ENCODE measurements at places on chromosomes 3 and 15. TPM values are rescaled to one million over a fixed set of nuclear protein-coding genes. Genes with fewer than 3 reads are reported as not detected.
A peak's percentile ranks its signal among the peaks of the same experiment; 100 is the strongest.

DNA sequence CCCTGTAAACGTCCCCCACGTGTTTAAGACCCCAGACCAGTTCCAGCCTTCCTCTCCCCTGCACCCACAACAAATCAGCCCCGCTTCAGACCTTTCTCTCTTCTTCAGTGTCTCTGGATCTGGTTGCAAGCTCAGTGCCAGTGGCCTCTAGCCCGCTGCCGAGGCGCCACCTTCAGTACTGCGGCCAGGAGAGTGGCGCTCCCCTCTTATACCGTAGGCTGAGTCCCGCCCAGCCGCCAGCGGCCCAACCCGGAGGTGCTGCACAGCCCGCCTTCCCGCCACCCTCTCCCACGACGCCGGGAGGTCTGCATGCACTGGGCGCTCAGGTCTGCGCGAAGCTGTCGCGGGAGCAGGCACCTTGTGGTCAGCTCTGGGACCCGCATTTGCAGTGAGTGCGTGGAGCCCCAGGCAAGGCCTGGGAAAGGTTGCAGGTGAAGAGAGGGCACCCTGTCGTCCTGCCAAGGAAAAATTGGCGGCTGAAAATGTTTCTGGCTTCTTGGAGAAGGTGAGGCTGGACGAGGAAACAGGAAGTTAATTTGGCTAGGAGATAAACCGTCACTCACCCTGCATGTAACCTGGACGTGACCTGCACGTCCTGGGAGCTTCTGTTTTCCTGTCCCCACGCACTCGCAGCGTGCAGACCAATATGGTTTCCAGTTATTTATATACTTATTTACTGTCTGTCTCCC, at the start of gene C2CD4B:
TSS of gene C2CD4B (minus strand) at position 182 of the 689 bp plus-strand sequence. CDS start 301 bp downstream, outside the sequence.
- DNase-seq, result no peak

GRCh38 chr15:87816016-87816415, 440.5 kb downstream of the NTRK3 start:
- no peak for DNase-seq

Gene CDCP1
- 3.7 TPM for total RNA-seq

GRCh38 chr3:102887431-102887830, 452.6 kb downstream of the ZPLD1 start:
- DNase-seq, result no peak

- DNase-seq, result no peak
Observed at GRCh38 chr3:5726621-5727020, 539.1 kb downstream of the EDEM1 start.

DNA sequence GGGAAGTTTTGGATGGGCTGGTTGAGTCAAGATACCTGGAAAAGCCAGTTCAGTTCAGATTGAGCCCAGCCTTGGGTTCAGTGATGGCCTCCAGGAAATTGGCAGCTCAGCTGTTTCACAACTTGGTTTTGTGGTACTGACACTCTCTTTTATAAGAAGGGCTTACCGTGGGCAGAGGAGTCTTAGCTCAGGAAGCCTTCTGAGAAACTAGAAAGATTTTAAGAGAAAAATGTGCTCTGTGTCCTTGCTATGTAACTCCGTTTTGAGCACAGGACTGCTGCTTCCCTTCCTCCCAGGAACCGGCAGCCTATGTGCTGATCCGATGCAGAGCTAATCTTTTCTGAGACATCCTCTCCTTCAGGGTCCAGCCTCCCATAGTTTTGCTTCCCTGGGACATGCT, 46.6 kb upstream of the RASGRP1 start:
- no peak for DNase-seq

DNA sequence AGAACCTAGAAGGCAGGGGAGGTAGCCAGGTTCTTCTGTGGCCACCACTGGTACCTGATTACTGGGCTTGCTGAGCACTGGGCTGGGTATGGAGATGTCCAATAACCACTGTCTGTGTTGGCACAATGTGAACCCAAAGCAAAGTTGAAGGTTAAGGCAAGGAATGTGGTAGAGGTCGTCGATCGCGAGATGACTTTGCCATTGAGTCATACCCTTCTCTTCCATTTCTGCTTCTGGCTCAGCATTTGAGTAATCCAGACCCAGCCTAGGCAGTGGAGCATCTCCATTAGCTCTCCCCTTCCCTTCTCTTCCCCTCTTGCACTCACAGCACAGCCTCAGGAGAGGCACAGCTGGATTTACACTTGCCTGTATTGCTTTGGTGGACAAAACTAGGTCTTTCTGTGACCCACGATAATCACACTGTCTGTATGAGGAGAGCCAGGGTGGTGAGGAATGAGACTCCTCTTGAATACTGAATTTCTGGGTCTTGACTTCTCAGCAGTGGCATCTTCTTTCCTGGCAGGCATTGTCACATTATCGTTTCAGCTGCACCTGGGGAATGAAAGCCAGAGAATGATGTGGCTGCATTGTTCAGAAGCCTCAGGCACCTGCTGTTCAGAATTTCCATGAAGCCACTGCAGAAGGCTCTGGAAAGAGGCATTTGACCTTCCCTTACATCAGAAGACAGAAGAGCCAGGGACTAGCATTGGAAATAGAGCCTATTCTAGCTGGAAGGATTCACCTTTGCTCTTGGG, 272.6 kb downstream of the PDCD6IP start:
- DNase-seq, result no peak

DNA sequence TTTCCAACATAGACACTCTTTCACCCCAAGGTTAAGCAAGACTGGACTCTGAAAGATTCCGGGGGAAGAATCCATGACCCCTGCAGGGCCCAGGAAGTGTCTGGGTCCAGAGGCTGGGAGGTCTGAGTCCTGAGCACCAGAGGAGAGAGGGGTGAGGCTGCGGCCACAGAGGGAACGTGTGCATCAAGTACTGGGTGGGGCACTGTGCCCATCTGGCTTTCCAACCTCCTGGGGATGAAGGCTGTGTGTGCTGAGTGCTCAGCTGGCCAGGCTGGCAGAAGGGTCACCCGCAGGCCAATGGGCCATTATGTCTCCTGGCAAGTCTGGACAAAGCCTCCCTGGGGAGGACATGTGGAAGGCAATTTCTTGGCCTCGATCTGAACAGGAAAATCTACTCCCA, 3.3 kb downstream of the CHRNA3 start:
- DNase-seq, result no peak

- no peak for DNase-seq
Observed at GRCh38 chr15:96093063-96093462, 237.4 kb upstream of the NR2F2 start.

DNA sequence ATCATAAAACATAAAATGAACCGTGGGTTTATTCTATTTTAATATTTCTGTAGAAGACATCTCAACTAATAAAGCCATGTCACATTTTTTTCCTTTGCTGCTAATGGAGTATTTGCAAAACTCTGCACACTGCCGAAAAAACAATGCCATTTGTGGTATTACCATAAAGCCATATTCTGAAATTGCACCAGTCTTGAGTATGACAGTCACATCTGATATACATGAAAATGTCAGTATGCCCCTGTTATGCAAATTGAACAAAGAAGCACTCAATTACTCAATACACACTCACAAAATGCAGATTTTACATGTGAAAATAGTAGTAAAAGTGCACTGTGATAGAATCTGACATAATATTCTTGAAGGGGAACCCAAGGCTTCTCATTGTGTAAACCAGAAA, 55.2 kb upstream of the CPB1 start:
- no peak for DNase-seq

Gene SPATA12
- total RNA-seq, result 0.04 TPM

GRCh38 chr3:152296971-152297370, 28.2 kb downstream of the MBNL1 start:
- DNase-seq, result no peak

Gene ARNT2
- total RNA-seq, result under 0.01 TPM

Gene SLC35G2
- 15.6 TPM for total RNA-seq

Gene SRP14
- 266 TPM for total RNA-seq

DNA sequence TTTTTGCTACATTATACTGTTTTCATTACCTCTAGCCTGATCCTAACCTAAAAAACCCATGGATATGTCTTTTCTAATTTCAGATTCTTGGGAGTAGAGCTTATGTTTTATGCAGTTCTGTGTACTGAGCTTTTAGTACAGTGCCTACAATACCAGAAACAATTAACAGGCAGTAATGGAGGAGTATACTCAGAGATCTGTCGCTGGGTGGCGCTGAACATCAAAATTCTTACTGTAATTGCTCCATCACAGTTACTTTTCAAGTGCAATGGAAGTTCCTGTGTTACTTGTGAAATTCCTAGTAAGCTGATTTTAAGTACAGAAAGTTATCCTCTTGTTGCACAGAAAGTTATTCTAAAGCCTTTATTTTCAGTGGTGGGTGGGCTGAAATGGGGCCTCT, 66.9 kb downstream of the RNF13 start:
- peak; percentile 11 for DNase-seq

Gene RASGRP1
- total RNA-seq, result 0.04 TPM

DNA sequence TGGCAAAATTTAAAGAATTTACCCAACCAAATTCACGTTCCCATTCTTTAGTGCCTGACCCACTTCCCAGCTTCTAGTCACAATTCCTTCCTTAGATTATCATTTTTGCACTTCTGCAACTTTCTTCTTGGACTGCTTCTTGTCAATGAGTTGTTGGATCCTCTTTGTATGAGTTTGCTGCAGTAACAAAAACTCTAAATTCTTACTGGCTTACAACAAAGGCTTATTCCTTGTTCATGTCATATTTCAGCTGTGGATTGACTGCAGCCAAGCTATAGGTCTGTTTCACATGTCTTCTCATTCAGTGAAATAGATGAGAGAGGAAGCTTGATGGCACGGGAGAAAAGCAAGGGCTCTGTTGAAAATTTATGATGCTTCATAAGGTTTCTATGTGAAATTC, 50.4 kb upstream of the TGFBR2 start:
- DNase-seq, result no peak

DNA sequence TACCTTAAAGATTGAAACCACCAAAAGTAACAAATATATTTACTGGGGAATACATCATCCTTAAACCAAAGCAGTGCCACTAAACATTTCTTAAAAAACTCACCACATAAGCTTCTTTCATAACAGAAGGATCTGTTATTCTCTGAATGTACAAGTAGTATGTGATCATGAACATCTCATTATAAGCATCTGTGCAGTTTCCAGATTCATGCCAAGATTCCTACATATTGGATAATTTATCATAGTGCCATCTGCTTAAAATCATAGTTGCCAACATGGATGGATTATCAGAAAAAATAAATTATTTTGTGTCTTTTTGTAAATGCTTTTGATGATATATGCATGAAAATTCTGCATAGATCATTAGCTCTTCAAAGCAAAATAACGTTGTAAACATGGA, 21.8 kb upstream of the BCHE start:
- DNase-seq, result no peak

Gene TLR9
- 0.04 TPM for total RNA-seq

DNA sequence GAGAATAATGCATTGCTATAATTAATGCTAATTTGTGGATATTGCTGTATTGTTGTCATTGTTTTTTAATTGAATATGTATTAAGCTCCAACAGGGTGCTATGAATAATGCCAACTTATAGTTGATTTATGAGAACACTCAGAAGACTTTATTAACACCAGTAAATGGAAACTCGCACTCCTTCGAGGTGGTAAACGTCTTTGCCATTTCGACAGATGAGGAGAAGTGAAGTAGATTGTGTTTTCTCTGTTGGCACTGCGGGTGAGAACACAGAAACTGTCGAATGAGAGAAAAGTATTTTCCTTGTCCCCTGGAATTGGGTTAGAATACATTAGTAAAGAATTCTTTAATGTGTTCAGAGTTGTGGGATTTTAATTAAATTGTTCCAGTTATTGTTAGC, 354.5 kb downstream of the LPP start:
- DNase-seq, result no peak

- DNase-seq, result no peak
Observed at GRCh38 chr15:59794229-59794886, 105.2 kb upstream of the BNIP2 start.

Gene MST1R
- total RNA-seq, result 1.0 TPM

DNA sequence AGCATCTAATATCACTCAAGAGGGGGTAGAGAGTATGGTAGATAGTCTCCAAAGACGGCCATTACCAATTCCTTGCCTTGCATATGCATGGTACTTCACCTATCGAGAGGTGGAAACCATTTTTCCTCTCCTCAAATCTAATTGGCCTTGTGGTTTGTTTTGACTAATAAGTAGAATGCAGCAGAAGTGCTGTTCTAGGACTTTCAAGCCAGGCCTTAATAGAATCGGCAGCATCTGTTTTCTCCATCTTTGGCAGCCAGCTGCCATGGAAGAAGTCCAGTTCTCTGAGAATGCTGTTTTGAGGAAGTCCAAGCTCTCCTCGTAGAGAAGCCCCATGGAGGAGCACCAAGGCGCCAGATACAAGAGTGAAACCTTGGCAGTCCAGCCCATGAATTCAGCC, 59.1 kb upstream of the RASGRP1 start:
- no peak for DNase-seq

DNA sequence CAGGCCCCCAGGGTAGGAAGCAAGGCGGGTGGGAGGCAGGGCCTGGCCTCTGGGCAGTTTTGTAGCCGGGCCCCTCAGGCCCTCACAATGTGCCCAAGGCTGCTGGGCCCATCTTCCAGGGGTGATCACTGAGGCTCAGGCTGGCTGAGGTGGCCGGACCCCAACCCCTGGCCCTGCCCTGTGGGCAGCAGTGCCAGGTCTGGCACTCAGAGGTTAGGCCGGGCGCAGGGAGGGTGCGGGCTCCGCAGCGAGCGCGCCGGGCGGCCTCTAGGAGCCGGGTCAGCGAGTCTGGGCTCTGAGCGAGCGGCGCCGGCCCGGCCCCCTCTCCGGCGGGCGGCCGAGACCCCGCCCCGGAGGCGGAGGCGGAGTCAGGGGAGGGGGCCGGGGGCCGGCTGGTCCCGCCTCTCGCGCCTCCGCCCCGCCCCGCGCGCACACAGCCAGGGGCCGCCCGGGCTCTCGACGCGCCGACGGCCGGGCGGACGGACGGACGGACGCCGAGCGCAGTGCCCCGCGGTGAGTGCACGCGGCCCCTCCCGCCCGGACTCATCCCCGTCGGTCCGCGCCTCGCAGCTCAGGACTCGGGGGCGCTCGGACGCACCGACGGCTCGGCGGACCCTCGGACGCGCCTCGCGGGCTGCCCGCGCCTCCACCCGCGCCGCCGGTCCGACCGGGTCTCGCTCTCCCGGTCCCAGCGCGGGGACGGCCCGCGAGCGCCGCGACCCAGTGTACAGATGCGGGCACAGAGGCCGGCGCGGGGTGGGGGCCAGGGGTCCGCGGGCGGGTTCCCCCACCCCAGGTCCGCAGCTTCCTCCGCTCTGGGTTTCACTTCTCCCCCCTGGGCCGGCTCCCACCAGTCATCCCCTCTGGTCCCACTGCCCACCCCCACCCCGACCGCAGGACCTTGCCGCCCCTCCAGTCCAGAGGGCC, at the start of gene FBLN2:
TSS of gene FBLN2 (plus strand) at position 430 of the 927 bp plus-strand sequence. CDS start 21,231 bp downstream, outside the sequence.
- no peak for DNase-seq

GRCh38 chr3:144746631-144747030, 775.0 kb downstream of the DIPK2A start:
- DNase-seq, result no peak

DNA sequence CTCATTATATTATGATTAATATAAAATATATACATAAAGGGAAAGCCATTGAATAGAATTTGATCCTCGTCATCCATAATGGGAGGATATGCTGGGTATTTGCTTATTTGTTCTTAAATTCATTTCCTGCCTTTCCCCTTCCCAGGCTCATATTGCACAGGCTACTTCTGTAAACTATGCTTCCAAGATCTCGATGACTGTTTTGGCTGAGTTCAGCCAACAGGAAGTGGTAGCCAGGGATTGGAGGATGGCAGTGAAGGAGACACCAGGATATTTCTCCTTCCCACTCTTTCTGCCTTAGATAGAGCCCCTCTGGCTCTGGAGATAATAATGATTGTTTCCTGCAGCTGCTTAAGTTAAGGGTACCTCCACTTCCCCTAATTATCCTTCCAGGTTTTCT, 44.3 kb upstream of the DYNC1LI1 start:
- peak; percentile 35 for DNase-seq
